NCI-H1092 (cell line): ENCODE measurements at places on chromosomes 5 and 9.

DNA sequence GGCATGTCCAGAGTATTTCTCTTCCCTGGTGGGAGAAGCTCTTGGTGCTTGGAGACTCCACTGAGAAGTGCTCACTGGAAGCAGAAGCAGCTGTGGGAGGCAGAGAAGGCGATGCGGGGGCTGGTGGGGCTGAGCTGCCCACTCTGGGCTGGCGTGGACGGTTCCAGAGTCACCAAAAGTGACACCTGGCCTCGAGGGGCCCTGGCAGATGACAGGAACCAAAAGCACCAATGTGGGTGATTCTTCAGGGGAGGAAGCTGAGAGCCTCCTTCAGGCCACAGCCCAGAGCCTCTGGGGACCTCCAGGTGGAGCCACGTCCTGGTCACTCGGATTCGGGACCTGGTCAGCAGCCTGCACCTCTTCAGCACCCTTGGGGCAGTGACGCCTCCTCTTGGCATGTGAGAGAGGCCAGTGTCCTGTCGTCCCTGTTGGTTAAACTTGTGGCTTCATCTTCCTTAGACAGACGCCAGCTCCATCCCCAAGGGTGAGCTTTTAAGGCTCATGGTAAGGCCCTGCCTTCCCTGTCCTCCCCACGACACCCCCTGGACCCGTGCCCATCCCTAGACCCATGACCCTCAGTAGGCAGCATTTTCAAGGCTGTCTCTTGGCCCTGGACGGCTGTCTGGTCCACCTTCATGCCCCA is 78.7 kb upstream of the IRX4 start:
- DNase-seq = no peak

GRCh38 chr9:129617167-129617566 is 3.7 kb downstream of the C9orf50 start:
- no peak for DNase-seq

GRCh38 chr9:136551401-136552116 is 5.7 kb upstream of the NOTCH1 start:
- DNase-seq = no peak

GRCh38 chr9:130815242-130815808 is 19.7 kb upstream of the ABL1 start:
- DNase-seq = no peak

DNA sequence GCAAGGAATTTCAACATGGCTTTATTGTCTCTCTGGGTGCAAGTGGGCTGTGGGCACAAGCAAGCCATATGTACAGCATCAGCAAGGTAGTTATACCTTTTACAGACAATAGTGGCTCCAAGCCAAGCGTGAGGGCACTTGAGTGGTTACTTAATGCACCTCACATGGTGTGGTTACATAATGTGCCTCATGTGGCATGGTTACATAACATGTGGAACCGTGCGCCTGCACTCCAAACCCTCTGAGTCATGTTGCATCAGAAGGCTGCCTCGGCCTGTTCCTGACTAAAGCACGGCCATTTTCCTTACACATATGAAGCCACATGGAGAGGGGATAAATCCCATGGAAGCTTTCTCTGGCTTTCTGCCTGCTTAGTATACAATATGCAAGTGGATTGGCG is 150.9 kb downstream of the OSTF1 start:
- no peak for DNase-seq

GRCh38 chr5:56456002-56456401 is 222.9 kb upstream of the ANKRD55 start:
- no peak for DNase-seq

- DNase-seq = no peak
Measured at GRCh38 chr9:92961627-92962302, 14.4 kb downstream of the FGD3 start.

- DNase-seq = no peak
Measured at GRCh38 chr9:95032580-95033341, 284.7 kb downstream of the FANCC start.

DNA sequence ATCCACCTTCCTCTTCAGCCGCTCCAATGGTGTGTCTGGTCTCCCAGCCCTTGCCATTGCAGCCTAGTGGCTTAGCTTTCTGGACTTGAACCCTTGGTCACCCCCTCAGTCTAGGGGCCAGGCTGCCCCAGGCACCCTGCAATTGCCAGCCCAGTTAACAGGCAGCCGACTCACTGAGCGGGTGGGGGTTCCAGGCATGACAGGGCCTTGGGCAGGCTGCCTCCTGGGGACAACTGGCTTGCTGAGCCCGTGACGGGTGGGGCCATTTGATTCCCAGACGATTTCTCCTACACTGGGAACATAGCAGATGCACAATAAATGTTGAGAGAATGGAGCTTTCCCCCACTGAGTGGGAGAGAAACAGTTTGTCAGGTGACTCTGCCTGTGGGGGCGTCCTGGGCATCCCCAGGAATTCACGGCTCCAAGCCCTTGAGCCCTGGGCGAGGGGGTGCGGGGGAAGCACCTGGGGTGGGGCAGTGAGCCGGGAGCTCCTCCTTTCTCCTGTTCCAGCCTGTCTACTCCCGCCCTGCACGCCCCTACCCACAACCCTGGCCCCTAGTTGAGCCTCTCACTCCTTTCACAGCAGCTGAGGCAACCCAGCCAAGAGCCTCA is 12.6 kb upstream of the AQP7 start:
- no peak for DNase-seq

GRCh38 chr9:123637945-123638634 is 282.1 kb downstream of the CRB2 start:
- DNase-seq = no peak

- no peak for DNase-seq
Measured at GRCh38 chr5:154312576-154312975, 122.0 kb downstream of the GALNT10 start.

GRCh38 chr5:50751064-50751657 is 84.7 kb downstream of the PARP8 start:
- no peak for DNase-seq

DNA sequence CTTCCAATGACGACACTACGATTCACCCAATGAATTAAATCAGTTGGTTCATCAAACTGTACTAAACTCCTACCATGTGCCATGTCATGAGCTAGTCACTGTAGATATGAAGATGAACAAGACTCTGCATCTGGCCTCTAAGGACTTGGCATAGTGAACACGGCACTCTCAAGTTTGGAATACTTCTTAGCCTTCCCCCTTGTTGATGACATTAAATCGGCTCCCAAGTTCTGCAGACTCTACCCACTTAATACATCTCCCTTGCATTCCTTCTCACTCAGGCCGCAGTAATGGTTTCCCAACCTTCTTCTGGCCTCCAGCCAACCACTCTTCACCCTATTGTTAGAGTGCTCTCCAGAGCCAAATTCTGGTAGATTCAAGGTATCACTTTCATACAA is 184.7 kb downstream of the MAPKAP1 start:
- DNase-seq = no peak

GRCh38 chr5:160318409-160318808 is 6.0 kb upstream of the CCNJL start:
- DNase-seq = no peak

- DNase-seq = no peak
Measured at GRCh38 chr9:27655441-27655840, 82.2 kb upstream of the C9orf72 start.

DNA sequence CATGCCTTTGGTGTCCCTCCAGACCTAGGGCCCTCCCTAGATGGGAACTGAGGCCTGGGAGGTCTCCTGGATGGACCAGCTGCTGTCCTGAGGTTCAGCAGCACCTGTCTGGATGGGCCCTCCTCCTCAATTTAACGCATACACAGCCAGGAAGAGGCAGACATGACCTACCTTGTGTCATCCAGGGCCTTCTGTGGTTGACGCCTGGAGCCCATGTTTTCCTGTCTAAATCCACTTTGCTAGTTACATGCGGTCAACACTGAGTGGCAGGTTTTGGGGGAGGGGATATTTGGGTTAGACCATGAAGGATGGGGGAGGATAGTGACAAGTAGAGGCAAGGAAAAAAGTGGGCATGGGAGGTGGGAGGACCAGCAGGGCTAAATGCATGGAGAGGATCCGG is 3.1 kb upstream of the STC2 start:
- DNase-seq = no peak

DNA sequence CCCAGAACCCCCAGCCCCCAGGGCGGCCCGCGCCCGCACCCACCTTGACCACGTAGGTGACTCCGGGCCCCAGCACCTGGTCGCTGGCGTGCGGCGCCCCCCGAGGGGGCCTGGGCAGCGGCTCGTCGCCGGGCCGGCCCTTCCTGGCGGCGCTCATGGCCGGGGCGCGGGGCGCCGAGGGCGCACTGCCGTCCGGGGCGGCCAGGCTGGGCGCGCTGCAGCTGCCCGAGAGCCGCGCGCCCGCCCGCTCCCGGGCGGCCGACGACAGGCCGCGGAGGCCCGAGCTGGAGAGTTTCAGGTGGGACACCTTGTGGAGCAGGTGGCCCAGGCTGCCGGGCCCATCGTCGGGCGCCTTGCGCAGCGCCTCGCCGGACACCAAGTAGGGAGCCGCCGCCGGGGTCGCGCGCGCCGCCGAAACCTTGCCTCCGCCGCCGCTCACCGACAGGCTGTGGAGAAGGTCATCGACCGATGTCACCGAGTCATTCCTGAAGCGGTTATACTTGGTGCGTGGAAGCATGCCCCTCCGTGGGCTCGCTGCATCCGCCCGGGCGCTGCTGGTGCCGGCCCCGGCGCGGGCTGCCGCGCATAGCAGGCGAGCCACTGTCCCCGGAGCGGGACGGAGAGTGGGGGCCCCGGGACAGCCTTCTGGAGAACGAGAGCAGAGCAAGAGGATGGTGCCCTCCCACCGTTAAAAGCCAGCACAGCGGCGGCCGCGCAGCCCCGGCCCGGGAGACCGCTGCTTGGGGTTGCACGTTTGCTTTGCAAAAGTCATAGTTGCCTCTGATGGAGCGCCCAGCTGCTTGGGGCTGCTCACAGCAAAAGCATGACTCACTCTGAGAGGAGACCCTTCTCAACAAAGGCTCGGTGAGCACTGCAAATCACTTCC is at the start of gene SHC3:
SHC3 (minus strand) TSS at position 875 of the 886 bp plus-strand sequence; CDS start at position 517, 358 bp downstream.
- no peak for DNase-seq

- no peak for DNase-seq
Measured at GRCh38 chr5:137613554-137614265, 114.6 kb upstream of the SPOCK1 start.

GRCh38 chr5:75951716-75952115 is 131.5 kb upstream of the SV2C start:
- DNase-seq = no peak

- no peak for DNase-seq
Measured at GRCh38 chr5:57434227-57434640, 48.4 kb downstream of the ACTBL2 start.

DNA sequence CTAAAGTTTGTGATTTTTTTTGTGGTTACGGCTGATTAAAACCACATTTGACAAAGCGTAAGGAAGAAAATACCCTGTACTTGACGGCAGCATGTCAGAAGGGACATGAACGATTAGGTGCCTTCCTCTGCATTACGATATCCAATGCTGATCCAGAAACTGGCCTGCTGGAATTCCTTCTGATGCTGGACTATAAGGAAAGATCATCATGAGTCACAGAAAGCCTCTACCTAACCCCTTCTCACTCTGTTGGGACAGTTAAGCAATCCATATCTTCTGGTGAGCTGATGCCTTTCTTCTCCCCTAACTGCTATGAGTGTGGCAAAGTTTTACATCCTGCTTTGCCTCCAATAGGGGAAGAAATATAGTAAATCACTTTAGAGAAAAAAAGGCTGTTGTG is 78.4 kb upstream of the PAPPA start:
- DNase-seq = no peak

DNA sequence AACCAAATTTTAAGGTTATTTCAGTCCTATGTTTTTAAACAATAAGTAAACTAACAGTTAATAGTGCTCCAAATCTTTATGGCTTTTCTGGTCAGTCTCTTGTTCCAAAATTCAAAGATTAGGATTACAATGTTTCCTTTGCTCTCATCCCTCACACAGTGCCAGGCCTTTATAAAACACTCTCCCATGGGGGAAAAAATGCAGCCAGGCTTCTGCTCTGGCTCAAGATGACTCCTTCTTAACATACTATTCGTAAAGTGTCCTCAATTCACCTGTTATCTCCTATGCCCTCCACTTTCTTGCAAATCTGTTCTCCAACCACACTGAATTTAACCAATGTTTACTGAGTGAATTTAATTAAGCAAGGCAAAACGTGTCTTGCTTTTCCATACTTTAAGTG is 1.4 kb downstream of the CEP120 start:
- DNase-seq = no peak

- DNase-seq = no peak
Measured at GRCh38 chr9:111993319-111993718, 96.7 kb downstream of the UGCG start.

DNA sequence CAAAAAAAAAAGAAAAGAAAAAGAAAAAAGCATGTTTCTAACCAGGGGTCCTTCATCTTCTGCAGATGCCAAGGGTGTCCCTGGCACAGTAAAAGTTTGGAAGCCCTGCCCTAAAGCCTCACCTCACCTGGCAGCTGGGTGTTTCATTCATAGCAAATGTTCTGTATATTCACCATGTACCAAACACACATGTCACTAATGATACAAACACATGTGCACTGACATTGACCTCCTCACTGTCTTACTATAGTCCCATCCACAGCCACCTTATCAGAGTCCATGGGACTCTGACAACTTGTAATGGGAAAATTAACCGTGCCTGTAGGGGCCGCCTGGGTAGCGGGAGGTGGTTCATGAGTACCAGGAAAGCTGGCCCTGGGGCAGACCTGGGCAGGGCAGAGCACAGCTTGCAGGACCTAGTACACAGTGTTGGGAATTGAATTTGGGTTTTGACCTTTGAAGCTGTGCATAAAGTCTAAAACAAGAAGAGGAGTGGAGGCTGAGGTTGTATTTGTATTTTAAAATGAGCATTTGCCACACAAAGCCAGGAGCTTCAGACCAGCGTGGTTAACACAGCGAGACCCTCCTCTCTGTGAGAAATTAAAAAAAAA is 6.4 kb upstream of the MGAT4B start:
- no peak for DNase-seq

DNA sequence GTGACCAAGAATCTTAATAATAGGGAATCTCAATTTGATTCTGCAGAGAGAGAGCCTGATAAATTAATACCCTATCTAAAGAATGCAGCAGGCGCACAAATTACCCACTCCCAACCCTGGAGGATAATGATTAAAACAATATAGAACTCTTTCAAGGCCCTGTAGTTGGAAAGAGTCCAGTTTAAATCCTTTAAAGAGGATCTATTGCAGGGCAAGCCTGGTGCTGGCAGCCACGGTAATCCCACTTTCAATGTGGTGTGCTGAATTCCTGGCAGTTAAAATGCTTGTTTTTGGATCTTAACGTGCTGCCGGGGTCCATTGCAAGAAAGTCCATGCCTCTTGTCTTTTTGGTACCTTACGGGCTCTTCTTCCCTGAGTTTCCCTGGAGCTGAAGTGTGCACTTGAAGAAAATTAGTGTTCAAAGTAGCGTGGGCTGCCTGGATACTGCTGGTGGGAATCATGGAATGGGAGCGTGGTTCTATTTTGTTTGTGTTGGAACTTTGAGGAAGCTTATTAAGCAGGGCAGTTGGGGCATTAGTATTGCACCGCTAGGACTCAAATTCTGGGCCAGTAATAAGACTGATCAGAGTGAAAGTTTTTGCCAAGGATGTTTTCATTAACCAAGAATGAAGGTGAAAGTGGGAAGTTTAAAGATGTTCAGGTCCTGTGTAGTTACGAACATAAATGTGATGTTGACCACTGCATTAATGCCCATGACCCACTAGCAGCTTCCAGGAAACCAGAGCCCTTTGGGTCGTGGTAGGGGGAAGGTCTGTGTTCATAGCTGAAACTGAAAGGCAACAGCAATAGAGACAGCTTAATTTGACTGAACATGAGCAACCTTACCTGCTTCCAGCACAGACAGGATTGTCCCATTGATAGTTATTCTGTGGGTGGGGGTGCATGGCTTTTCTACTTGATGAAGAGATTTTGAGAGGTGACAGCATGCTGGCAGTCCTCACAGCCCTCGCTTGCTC is 20.8 kb downstream of the MARCHF6 start:
- no peak for DNase-seq
